ENCODE measurements at places on chromosomes 1 and 21. TPM values are rescaled to one million over a fixed set of nuclear protein-coding genes. Genes with fewer than 3 reads are reported as not detected.
A peak's percentile ranks its signal among the peaks of the same experiment; 100 is the strongest.

NTRK1 gene
- 0.18 TPM for polyA plus RNA-seq

- DNase-seq: no peak
These were observed 7.0 kb downstream of the SH3BP5L start for GRCh38 chr1:248818505-248819374.

RHOU gene
- polyA plus RNA-seq: 58.9 TPM

DNA sequence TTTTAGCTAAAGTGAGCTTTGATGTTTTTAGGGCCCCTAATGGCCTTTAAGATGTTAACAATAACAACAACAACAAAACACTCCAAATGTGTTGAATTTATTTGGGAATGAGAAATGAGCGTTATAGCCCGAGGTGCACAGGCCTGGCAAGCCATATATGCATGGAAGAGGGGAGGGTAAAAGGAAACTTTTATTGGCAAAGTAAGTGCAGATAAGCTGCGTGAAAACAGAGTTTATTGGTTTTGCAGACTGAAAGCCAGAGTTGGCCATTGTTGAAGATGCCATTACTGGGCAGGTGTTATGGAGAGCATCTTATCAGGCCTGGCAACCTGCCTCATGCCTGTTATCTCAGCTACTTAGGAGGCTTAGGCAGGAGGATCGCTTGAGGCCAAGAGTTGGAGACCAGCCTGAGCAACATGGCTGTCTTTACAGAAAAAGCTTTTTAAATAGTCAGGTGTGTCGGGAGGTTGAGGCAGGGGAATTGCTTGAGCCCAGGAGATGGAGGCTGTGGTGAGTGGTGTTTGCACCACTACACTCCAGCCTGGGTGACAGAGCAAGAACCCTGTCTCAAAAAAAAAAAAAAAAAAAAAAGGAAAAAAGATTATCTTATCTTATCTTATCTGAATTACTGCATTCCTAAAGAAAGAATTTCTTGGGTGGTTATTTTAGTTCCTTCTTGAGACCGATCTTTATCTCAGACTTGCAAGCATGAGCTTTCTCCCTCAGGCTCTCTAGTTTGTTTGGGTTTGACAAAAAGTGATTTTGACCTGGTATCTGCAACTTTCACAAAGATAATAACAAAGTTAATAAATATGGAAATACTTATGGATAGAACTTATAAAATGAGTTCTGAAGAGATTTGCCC, 1.7 kb downstream of the PATJ start:
- DNase-seq: no peak

CD84 gene
- 2.4 TPM for polyA plus RNA-seq

DNA sequence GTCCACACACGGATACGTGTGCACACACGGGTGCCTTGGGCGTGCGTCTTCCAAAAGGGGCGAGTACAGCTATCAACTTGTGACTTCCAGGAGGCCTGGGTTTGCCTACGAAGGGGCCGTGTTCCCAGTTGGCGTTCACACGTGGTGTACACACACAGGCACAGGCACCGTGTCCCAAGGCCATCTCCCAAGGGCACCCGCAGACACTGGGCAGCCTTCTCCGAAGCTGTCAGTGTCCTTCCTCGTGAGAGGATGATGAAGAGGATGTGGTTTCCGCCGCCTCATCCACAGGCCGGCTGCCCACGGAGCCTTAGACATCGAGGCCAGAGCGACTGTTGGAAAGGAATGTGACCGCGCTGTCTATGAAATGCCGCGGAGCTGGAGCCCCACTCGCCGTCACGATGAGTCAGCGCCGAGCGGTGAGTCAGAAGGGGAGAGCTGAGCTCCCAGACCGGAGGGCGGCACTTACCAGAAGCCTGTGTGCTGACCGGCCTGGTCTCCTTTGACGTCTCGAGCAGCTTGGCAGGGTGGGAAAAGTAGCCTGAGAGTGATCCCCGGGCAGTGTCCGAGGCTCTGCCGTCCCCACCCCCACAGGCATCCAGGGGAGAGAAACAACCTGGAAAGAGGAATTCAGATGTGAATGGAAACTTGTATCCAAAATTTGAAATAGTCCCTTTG, 141.4 kb upstream of the ARHGEF16 start:
- peak; percentile 59 for DNase-seq

DNA sequence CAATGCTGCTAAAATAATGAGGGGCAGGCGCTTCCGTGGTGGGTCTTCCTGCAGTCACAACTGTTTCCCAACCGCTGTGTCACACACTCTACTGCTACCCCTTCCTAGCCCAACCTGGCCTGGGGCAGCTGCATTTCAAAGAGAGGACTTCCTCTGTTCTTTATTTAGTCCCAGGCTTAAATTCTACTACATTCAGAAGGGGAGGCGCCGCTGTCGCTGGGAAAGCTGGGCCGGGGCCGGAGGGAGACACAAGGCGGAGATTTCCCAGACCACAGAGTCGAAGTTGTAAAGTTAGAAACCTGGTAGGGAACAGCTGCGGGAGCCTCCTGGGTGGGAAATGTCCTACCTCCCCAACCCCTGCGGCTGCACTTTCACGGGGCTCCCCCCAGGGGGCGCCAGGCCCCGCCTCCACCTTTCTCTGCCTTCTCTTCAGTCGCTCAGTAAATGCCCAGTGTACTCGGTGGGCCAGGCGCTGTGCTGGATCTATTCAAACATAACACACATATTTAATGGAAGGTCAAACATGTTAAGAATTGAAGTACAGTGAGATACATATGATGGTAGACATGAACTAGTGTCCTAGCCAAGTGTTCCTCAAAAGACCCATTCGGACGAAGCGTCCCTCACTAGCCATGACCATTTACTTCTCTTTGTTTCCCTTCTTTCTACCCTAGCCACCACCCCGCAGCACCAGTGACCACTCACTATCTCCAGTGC, 23.1 kb downstream of the DYRK3 start:
- DNase-seq: no peak

PLD5 gene
- 0.40 TPM for polyA plus RNA-seq

GRCh38 chr21:32957545-32957944, 68.2 kb upstream of the OLIG2 start:
- no peak for DNase-seq

ERG gene
- polyA plus RNA-seq: 48.4 TPM

DNA sequence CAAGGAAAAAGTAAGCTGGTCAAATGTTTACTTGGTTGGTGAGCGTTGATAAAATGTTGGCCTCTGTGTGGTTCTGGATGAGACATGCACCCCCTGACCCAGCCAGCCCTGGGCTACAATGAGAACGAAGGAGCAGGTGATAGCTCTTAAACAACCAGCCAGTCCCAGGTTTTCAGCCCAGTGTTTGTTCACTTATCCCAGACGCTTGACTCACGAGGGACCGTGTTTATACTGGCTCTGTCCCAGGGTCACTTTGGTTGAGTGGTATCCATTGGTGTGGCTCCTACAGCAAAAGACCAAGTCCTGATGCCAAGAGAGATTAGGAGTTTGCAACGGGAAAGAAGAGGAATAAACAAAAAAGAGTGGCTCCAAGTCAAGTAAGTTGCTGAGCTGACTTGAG, 86.9 kb downstream of the KCNJ15 start:
- peak; percentile 48 for DNase-seq

- DNase-seq: no peak
These were observed 45.4 kb downstream of the RCAN1 start for GRCh38 chr21:34569381-34569979.

- DNase-seq: no peak
These were observed 60.2 kb downstream of the TOMM20 start for GRCh38 chr1:235068158-235069121.

DNA sequence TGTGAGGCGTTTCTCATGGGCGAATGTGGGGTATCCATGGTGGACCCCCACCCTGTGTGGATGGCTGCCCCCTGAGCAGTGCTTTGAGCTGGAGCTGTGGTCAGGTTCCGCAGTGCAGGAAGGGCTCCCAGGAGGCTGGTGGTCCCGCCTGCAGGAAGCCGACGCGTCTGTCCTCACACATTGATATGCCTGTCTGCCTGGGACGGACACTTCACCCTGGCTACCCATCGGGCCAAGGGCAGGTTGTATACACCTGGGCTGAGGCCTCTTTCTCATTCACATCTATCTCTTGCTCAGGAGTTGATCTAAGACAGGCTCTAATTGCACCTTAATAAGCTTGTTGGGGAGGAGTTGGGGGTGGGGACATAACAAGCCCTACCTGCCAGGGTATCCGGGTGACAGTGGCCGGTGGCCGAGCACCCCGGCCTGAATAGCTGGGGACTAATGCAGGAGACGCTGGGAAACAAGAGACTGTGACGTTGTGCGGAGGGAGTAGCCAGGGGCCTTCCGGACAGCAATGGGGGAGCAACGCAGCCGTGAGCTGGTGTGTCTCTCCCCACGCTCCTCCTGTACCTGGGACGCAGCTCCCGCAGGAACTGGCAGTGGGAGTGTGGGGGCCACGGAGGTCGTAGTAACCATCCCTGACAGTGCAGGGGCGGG, 21.7 kb downstream of the PDXK start:
- peak; percentile 55 for DNase-seq

C1orf216 gene
- polyA plus RNA-seq: 12.3 TPM

DNA sequence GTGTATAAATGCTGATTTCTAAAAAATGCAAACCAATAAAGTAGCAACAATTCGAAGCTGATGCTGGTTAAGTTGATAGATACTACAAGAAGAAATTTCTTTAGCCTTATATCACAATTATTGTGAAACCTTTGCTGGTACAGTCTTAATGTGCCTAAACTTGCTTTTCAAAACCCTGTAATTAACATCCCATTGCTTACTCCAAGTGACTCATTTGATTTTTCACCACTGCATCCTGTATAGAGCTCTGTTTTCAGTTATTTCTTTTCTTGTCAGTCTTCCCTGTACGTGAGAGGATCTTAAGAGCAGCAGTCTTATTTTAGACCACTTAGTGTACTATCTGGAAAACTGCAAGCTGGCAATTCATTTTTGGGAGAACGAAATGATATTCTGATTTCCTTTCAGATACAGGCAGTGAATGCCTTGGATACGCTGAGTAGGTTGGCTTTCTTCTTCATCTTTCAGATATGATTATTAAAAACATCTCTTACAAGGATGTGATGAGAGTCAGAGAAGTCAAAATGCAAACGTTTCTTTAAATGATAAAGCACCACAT, 210.3 kb downstream of the KCTD3 start:
- no peak for DNase-seq

PKNOX1 gene
- polyA plus RNA-seq: 23.8 TPM

- DNase-seq: no peak
These were observed 48.7 kb upstream of the ZC3H11B start for GRCh38 chr1:219661464-219662092.

IFFO2 gene
- polyA plus RNA-seq: 20.9 TPM

GRCh38 chr1:15807121-15807520, 328 bp downstream of the UQCRHL start:
- no peak for DNase-seq

FCMR gene
- 2.3 TPM for polyA plus RNA-seq

DNA sequence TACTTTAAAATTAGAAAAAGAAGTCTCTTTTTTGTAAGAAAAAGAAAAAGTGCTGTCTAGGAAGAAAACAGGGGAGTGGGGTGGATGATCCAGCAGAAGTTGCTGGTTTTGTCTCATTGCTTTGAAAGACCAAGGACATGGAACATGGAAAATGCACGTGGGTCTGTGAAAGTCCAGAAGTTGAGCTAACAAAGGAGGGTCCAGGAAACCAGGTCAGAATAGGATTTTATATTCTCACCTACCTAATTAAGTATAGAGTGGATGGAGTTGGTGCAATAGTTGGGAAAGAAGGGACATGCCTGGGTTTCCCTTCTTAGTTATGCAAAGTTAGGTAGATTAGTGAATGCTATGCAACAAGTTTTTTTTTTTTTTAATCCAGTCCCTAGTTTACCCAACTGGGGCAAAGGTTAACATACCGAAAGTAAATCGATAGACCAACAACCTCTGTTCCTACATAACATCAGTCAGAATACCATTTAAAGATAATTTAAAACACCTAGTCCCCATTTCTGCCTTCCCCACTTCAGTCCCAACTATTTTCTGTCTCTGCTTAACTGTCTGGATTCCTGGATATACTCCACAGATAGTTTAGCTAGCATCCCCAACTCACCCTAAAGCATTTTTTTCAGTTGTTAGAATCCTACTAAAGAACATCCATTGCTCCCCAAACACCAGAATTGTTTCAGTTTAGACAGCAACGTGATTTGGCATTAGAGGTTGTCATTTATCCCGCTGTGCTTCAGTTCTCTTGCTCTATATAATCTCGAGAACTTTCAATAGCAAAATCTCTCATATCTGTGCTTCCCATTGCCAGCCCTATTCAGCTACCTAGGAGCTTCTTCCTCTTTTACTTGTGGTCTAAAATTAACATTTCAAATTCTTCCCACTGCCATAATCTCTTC, 105.7 kb upstream of the PLPPR5 start:
- no peak for DNase-seq

- DNase-seq: no peak
These were observed 39.6 kb upstream of the PRSS38 start for GRCh38 chr1:227775841-227776240.

CFHR4 gene
- polyA plus RNA-seq: 0.19 TPM

DNA sequence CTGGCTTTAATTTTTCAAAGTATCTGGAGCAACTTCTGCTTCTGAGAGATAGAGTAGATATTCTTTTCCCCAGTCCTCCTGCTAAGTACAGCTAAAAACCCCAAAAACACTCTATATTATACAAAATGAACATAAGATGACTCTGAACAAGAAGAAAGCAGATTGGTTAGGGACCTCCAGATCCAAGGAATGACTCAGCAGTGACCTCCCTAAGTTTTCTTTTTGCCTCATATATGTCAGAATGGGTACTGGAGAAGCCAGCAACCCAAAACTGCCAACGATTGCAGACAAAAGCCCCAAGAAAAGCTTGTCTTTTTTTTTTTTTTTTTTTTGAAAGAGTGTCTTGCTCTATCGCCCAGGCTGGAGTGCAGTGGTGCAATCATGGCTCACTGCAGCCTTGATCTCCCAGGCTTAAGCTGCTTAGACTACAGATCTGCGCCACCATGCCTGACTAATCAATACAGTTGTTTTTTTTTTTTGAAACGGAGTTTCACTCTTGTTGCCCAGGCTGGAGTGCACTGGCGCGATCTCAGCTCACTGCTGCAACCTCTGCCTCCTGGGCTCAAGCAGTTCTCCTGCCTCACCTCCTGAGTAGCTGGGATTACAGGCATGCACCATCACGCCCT, 22.7 kb downstream of the NDUFS5 start:
- DNase-seq: no peak

- peak; percentile 31 for DNase-seq
These were observed 856.3 kb upstream of the B3GALT2 start for GRCh38 chr1:194042736-194043135.

DNA sequence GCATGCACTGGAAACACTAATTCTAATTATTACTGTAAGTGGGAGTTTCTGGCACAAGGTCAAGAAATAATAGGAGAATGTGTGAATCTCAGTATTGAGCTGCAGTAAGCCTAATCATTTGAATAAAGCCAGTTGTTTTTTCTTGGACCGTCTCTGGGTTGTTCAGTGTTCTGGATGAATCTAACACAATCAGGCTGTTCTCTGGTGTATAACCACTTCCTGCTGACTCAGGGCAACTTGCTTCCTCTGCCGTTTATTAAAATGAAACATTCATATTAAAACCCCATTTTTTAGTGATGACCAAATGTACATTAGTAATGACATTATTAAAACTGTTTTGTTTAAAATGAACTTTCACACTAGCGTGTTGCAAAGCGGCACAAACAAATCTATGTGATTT, 273.1 kb upstream of the SNX7 start:
- DNase-seq: peak; percentile 59

GRCh38 chr1:92411511-92411910, 75.2 kb downstream of the GFI1 start:
- no peak for DNase-seq

Data from right lung (tissue), 10 donors.